DMS53 (cell line): ENCODE measurements at places on chromosomes 4 and X.
A peak's percentile ranks its signal among the peaks of the same experiment; 100 is the strongest.

GRCh38 chr4:80143307-80143679 is 54.0 kb upstream of the PRDM8 start:
- no peak for DNase-seq

- no peak for DNase-seq
Measured at GRCh38 chrX:3379111-3379510, 32.7 kb upstream of the MXRA5 start.

- DNase-seq, result no peak
Measured at GRCh38 chr4:187302457-187303150, 578.9 kb upstream of the FAT1 start.

GRCh38 chr4:52199574-52200338 is 148.7 kb downstream of the SPATA18 start:
- DNase-seq, result peak; percentile 2

DNA sequence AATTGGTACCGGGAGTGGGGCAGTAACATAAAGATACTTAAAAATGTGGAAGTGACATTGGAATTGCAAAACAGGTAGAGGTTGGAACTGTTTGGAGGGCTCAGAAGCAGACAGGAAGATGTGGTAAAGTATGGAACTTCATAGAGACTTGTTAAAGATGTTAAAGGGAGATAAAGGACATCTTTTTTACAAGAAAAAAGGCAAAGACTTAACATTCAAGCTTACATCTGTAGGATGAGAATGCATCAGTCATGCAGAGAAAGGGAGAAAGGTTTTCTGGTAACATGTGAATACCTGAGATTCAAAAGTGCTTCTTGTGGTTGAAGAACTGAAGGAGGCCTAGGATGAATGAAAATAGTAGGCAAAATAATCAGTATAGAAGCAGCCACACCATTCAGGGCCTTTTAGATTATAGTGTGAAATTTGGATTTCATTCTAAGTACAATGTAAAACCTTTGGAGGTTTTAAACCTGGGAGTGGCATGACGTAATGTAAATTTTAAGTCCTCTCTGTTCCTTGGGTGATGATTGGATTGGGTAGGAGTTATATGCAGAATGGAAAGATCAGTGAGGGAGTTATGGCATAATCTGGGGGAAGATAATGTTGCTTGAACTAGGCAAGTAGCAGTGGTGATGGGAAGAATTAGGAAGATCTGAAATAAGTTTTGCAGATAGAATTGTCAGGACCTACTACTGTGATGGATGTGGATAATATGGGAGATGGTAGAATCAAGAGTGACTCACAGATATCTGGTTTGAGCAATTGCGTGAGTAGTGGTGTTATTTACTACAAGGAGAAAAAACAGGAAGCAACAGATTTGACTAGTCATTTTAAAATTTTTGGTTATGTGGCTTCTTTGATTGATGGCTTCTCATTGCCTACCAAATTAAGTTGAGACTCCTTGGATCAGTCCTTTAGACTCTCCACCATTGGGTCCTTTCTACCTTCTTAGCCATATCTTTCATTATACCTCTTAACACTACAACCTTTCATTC is 138.7 kb downstream of the VSIG4 start:
- no peak for DNase-seq

GRCh38 chrX:24301060-24301459 is 12.8 kb downstream of the SUPT20HL2 start:
- no peak for DNase-seq

DNA sequence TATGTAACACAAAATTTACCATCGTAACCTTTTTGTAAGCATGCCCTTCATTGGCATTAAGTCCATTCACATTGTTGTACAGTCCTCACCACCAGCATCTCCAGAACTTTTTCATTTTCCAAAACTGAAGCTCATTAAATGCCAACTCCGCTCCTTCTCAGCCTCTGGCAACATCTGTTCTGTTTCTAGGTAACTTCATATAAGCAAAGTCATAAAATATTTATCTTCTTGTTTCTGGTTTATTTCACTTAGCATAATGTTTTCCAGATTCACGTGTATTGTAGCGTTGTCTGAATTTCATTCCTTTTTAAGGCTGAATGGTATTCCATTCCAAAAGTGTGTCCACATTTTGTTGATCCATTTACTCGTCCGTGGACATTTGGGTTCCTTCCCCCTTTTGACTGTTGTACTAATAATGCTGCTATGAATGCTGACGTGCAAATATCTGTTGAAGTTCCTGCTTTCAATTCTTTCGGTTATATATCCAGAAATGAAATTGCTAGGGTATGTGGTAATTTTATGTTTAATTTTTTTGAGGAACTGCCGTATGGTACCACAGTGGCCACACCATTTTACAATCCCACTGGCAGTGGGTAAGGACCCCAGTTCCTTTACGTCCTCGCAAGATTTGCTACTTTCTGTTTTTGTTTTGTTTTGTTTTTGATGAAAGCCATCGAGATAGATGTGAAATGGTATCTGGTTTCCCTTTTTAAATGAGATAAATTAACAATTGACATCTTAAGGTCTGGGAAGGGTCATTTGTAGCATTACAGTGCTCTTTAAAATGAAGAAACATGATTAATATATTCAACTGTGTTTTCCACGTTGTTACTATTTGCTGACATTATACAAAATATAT is 63.4 kb downstream of the PTTG2 start:
- DNase-seq, result no peak

DNA sequence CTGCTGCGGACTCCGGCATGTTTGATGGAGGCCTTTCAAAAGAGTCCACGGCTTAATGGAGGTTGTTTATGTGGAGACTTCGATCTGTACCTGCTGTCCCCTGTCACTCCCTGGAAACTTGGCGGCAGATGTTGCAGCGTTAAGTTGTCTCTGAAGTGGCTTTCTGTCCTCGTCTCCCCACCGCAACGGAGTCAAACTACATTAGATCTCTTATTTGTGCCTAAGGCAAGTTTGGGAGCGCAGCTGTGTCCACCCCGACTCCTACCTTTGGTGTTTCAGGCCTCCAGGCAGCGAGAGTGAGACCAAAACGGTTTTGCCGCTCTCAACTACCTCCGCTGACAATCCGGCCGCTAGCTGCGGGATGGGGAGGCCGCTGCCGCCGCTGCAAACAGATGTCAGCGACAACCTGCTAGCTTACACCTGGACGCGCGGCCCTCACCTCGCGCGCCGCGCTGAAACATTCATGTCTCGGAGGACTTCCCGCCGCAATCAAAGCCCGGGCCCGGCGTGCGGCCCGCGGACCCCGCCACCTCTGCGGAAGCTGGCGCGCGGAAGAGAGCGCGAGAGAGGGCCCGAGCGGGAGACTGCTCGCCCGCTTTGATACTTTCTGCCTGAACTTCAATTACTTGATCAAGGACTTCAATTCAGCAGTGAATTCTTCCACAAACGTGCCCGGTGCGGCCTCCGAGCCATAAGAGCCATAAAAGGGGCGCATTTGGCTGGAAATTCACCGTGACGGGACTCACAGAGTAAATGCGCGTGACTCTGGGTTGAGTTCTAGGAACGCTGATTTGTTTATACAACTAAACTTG is 108.4 kb downstream of the ANTXR2 start:
- no peak for DNase-seq

DNA sequence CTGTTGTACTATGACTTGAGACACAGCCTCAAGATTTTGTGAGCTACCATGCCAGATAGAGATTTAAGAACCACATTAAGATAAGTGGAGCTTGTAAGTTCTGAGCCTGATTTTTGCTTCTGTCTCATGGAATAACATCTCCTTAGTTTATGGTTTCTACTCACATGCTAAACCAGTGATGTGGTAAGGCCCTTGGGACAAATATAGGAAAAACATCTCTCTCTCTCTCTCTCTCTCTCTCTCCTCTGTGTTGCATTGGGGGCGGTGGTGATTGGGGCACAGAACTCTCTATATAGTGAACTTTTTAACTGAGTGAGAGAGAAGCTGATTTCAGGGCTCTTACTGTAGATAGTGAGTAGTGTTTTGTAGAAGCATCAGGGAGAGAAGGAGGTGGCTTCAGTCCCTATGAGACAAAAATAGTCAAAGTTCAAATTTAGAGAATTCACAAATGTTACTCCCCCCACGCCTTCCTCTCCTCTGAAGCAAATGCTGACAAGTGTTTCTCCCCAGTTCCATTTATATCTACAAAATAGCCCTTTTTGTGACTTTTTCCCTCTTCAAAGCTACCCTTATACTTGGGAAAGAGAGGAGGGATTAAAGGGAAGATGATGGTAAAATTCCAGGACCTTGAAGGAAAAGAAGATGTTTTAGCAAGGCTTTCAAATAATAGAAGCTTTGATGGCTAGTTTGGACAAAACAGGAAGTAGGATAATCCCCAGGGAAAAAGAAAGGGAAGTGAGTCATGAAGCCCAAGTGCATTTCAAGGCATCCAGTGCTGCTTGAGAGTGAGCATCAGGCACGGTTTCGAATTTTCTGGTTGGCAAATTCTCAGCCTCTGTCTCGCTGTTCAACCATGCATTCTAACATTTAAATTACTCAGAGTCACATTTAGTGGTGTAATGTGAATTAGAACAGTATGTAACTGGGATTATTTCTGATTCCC is 134.3 kb upstream of the AP1S2 start:
- DNase-seq, result peak; percentile 49

- no peak for DNase-seq
Measured at GRCh38 chrX:19272452-19272851, 71.3 kb upstream of the PDHA1 start.

GRCh38 chr4:107432451-107432850 is 287.6 kb downstream of the PAPSS1 start:
- DNase-seq, result no peak

- no peak for DNase-seq
Measured at GRCh38 chrX:115913575-115913974, 257.0 kb upstream of the AGTR2 start.

DNA sequence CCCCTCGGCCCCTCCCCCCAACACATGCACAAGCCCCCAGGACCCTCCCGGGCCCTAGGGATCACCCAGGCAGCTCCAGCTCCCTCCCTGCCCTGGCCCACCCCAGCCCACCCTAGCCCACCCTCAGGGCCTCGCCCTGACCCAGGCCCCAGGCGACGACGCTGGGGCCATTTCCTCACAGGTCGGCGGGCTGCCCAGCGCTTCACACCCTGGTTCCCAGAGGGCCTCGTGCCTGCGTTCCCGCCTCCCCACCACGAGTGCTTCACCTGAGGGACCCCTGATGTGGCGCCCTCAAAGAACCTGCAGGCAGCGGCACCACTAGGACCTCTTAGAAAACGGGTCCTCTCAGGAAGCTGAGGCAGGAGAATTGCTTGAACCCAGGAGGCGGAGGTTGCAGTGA is 341 bp downstream of the FAM9B start:
- DNase-seq, result no peak

GRCh38 chr4:168881781-168882420 is 128.2 kb downstream of the CBR4 start:
- DNase-seq, result no peak

DNA sequence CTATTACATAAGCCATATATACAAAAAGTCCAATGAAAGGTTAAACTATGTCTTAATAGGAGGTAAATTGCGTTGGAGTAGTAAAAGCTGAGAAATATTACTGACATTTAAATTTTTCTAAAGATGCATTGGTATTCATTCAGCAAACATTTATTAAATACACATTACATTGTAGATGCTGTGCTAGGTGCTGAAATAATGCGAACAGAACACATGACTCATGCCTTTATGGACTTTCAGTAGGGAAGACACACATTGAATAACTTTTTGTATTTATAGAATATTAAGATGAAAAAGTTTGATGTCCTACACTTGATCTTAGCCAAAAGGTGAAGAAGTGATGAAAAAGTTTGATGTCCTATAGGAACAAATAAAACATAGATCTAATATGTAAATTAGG is 871.1 kb upstream of the SLIT2 start:
- no peak for DNase-seq

DNA sequence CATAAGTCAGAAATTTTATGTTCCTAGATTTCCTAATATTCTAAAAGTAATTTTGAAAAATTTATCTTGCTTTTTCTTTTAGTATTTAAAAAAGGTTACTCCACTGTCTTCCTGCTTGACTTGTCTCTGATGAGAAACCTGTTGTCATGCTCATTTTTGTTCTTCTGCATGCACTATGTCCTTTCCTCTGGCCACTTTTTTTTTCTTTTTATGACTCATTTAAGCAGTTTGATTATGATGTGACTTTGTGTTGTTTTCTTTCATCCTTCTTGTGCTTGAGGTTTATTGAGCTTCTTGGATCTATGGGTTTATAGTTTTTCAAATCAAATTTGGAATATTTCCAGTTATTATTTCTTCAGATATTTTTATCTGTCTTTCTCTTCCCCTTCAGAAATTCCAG is 12.0 kb upstream of the UFSP2 start:
- peak; percentile 15 for DNase-seq

DNA sequence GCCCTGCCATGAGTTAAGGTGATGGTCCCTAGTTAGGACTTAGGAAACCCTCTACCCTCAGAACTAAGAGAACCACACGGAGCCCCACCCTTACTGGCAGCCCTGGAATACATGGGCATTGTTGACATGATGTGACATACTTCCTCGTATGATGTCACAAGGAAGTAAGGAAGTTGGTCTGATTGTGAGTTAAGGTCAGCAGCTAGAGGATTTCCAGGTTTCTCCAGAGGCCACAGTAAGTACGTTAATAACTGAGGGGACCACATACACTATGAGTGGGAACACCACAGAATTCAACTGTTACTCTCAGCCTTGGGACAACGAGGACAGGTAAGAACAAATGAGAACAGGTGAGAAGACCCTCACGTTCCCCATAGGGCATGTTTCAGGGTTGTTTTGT is at the start of gene MAGEB5:
Gene MAGEB5 (plus strand): TSS at position 301 of the 400 bp plus-strand sequence. CDS start 1,133 bp downstream, outside the sequence.
- DNase-seq, result peak; percentile 24

DNA sequence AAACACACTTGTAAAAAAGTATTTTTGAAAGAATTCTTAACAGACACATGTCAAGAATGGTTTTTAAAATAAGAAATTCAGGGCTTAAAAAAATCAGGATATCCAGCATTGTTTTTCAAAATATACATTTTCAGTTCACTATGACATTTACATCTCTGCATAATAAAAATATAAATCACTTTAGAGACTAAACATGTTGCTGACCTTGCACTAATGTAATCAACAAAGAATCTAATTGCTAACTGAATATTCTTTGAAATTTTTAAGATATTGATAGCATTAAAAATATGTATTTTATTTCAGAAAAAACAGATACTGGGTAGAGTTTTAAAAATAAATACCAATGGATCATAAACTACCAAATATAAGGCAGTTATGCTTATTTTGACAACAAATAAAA is 26.4 kb downstream of the RPS6KA6 start:
- no peak for DNase-seq

- no peak for DNase-seq
Measured at GRCh38 chr4:183434666-183435190, 9.7 kb upstream of the CDKN2AIP start.

GRCh38 chr4:125428832-125429231 is 114.1 kb downstream of the FAT4 start:
- DNase-seq, result no peak

DNA sequence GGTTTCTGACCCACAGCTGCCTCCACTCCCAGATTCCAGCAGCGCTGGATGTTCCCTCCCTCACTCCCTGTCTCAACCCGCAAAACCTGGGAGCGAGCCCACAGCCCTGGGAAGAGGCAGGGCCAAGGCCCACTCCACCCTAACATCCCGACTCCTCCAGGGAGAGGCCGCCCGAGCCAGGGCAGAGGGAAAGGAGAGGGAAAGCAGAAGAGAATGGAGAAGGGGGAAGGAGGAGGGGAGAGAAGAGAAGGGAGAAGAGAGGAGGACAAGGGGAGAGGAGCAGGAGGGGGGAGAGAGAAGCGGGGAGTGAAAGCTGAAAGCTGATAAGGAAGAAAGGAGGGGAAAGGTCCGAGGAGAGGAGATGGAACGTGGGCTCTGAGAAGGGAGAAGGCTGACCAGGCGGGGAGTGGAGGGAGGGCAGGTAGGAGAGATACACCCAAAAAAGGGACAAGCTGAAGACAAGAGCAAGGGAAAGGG is 120.2 kb upstream of the PJA1 start:
- DNase-seq, result no peak

GRCh38 chr4:128355305-128355704 is 67.7 kb upstream of the PGRMC2 start:
- DNase-seq, result peak; percentile 36
